ENCODE measurements at places on chromosomes 4 and X. TPM values are rescaled to one million over a fixed set of nuclear protein-coding genes. Genes with fewer than 3 reads are reported as not detected.

DNA sequence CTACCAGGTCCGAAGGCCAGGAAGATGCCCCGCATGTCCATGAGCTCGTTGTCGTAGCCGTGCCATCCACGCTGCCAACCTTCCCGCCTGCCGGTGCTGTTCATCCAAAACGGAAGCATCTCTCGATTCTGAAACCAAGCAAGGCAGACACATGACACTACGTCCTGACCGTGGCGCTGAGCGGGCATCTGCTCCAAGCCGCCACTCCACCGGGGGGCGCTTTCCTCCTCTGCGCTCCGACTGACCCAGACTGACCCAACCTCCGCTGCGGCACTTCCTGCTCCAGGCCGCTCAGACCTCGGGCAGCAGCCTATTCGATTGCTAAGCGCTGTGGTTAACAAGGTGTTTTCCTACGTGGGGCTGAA lies 120.5 kb downstream of the ENPP6 start:
- H3K27me3 ChIP-seq, result peaks cover 5% of the 10 kb centered on the region
- H3K4me3 ChIP-seq, result peak overlapping the region; percentile 23
- no peak for DNase-seq
- no peaks in the 10 kb centered on the region for H3K36me3 ChIP-seq

GRCh38 chrX:132023896-132024386 lies 839 bp downstream of the STK26 start:
- H3K36me3 ChIP-seq, result no peaks in the 10 kb centered on the region
- DNase-seq, result no peak
- no peaks in the 10 kb centered on the region for H3K4me1 ChIP-seq
- H3K4me3 ChIP-seq, result peak overlapping the region; percentile 83
- H3K27ac ChIP-seq, result peak overlapping the region; percentile 87

The MAGEA8 gene
- total RNA-seq, result not detected

DNA sequence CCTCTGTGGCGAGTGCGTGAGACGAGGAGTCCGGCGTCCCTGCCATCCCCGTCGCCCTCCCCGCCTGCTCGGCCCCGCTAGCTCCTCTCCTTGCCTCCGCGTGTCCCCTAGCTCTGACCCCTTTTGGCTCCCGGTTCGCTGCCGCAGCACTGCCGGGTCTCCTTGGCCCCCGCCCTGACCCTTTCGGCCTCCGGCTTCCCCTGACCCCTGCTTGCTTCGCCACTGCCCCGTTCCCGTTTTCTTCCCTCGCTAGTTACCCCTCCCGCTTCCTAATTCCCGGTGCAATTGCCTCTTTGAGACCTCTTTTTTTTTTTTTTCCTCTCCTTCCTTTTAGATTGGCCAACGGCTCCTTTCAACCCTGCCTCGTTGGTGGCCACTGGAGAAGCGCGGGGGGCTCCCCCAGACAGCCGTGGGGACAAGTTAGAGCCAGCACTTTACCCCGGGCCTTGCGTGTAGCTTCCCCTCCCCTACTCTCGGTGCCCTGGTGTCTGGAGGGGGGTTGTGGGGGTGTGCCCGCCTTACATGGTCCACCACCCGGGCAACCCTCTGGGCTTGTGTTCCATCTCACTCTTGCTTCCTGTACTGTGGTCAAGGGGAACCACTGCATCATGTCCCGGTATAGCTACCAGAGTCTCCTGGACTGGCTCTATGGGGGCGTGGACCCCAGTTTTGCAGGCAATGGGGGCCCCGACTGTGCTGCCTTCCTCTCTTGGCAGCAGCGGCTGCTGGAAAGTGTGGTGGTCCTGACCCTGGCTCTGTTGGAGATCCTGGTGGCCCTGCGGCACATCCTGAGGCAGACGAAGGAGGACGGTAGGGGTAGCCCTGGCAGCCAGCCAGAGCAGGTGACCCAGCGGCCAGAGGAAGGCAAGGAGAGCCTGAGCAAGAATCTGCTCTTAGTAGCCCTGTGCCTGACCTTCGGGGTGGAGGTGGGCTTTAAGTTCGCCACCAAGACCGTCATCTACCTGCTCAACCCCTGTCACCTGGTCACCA lies 548 bp downstream of the TMEM164 start:
- no peak for DNase-seq
- no peaks in the 10 kb centered on the region for H3K36me3 ChIP-seq
- H3K4me1 ChIP-seq, result peaks cover 12% of the 10 kb centered on the region
- H3K4me3 ChIP-seq, result peak overlapping the region; percentile 64
- H3K27ac ChIP-seq, result peak overlapping the region; percentile 18

DNA sequence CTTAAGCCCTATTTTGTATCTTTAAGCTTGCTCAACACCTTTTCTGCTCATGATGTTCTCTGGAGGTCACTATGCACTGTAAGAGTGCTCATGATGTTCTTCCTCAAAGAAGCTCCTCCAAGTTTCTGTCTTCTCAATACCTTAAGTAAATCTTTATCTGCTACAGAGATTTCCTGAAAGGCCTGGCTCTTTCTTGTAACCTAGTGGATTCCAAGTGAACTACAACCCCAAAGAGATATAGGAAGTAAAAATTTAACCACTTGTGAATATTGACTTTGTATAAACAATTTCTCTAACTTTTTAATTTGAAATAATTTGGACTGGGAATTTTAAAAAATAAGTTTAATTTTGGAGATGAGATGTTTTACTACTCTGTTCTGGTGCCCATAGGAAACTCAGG lies 39.3 kb upstream of the XK start:
- H3K36me3 ChIP-seq, result no peaks in the 10 kb centered on the region
- H3K4me1 ChIP-seq, result no peaks in the 10 kb centered on the region
- no peaks in the 10 kb centered on the region for H3K27me3 ChIP-seq
- no peak for DNase-seq
- H3K4me3 ChIP-seq, result no peak overlapping the region

DNA sequence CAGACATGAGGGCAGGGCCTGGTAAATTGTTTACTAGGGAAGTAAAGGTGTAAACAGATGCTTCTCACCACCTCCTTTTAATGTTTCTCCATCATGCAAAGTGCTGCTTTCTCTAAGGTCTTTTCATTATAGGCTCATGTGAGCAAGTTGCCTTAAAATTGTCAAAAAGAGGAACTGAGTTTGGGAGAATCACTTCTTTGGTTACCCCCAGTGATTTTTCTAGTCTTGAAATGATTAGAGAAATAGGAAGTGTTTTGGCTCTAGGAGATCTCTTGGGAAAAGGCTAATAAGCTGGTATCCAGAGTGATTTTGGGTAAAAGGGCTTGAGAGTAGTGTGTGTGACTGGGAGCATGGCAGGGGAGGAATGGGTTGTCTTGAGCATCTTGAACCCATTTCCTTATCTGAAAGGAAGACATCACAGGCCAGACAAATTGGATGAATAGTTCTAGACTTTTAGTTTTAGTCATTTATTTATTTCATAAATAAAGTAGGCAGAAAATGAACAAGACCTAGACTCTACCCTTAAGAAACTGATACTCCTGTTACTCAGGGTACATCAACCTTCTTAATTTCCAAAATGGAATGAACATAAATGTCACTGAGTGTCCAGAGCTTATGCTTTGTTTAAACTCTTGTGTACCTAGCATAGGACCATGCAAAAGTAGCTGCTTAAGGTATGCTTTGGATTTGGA lies 14.2 kb downstream of the GRPR start:
- H3K4me1 ChIP-seq, result no peaks in the 10 kb centered on the region
- no peak for DNase-seq
- H3K27me3 ChIP-seq, result no peaks in the 10 kb centered on the region
- H3K27ac ChIP-seq, result no peak overlapping the region
- no peaks in the 10 kb centered on the region for H3K36me3 ChIP-seq

DNA sequence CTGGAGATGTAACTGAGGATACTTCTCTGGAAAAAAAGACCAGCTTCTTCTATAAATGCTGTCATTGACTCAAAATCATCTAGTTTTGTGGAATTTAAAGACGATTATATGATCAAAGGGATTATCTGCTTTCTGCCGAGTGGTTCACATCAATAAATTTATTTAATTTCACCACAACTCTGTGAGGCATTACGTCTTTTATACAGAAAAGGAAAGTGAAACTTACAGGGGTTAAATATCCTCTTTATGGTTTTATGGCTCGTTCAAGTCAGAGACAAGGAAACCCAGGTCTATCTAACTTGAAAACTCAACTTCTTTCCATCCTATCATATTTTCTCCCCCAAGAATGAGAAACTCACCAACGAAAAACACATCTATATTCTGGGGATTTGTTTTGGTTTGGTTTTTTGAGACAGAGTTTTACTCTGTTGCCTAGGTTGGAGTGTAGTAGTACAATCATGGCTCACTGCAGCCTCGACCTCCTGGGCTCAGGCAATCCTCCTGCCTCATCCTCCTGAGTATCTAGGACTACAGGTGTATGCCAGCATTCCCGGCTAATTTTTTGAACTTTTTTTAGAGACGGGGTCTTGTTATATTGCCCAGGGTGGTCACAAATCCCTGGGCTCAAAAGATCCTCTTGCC lies 377.9 kb upstream of the EMCN start:
- H3K36me3 ChIP-seq, result no peaks in the 10 kb centered on the region
- no peak overlapping the region for H3K27ac ChIP-seq
- DNase-seq, result no peak
- H3K4me3 ChIP-seq, result peak overlapping the region; percentile 41
- no peaks in the 10 kb centered on the region for H3K27me3 ChIP-seq

The TLL1 gene
- 0.24 TPM for total RNA-seq

DNA sequence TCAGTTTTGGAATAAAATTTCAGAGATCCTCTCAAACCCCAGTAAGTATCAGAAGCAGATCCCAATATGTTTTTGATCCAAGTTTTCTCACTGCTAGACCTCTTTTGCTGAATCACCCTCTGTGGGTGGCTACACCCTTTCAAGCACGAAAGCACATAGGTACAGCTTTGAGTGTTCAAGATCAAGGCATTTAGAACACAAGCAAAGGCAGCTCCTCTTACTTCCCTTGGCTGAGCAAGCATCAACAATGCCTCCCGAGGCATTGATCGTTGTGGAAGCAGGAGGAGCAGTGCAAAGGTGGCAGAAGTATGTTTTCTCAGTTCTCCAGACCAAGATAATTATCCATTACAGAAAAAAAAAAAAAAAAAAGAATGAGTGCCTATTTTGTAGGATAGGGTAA lies 72.0 kb upstream of the TSPAN7 start:
- no peak overlapping the region for H3K27ac ChIP-seq
- no peaks in the 10 kb centered on the region for H3K36me3 ChIP-seq
- no peak for DNase-seq
- no peaks in the 10 kb centered on the region for H3K4me1 ChIP-seq
- H3K4me3 ChIP-seq, result no peak overlapping the region
- H3K27me3 ChIP-seq, result no peaks in the 10 kb centered on the region

GRCh38 chr4:15729910-15730533 lies 27.2 kb downstream of the BST1 start:
- no peak overlapping the region for H3K4me3 ChIP-seq
- no peaks in the 10 kb centered on the region for H3K36me3 ChIP-seq
- no peak overlapping the region for H3K27ac ChIP-seq

DNA sequence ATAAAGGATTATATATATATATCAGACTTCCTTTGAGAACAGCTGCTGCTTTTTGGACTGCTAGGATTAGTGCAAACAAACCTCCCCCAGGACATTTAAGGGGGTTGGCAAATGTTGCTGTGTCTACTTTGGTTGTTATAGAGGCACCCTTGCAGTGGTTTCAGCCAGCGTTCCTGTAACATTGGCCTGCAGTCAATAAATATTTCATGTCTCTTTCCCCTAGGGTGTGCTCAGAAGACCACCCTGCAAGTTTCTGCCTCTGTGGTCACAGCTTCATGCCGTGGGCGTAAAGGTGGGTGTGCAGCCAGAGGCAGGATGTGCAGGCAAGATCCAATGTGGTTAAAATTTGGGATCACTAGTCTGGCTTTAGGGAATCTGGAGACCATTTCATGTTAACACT lies 28.9 kb downstream of the FGF5 start:
- no peaks in the 10 kb centered on the region for H3K4me1 ChIP-seq
- no peak overlapping the region for H3K4me3 ChIP-seq
- H3K27me3 ChIP-seq, result no peaks in the 10 kb centered on the region
- no peaks in the 10 kb centered on the region for H3K36me3 ChIP-seq

The PAGE1 gene
- not detected for total RNA-seq

Data from thymus (tissue), 14 donors.